GM18507 (cell line): ENCODE measurements at places on chromosomes 3 and 15.

DNA sequence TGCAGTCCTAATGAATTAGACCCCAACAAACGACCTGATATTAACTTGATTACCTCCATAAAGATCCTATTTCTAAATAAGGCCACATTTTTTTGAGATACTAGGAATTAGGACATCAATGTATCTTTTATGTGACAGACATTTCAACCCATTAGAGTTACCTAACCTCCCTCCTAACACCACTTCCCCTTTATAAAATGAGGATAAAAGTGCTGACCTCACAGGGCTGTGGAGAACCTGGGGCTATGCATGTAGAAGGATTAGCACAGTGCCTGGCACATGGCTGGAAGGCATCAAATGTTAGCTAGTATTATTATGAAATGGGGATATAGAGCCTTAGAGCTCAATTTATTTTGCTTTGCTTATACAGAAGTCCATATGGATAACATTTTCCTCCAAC is 53.5 kb upstream of the LRRN1 start:
- no peak for DNase-seq

DNA sequence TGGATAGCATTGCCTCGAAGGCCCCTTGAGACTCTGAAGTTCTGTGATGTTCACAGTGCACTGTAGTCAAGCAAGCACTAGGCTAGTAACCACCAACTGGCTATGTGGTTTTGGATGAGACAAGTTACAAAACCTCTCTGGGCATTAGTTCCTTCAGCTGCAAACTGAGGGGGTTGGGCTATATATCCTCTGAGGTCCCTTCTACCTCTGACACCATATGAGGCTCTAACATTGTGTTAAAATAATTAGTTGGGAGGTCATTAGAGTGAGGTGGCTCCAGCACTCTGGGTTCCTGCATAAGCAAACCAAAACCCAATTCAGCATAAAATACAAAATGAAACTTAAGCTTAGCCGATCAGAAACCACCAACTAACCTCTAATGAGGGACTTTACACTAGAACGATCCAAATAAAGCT is 209.5 kb upstream of the LRRN1 start:
- DNase-seq, result no peak

DNA sequence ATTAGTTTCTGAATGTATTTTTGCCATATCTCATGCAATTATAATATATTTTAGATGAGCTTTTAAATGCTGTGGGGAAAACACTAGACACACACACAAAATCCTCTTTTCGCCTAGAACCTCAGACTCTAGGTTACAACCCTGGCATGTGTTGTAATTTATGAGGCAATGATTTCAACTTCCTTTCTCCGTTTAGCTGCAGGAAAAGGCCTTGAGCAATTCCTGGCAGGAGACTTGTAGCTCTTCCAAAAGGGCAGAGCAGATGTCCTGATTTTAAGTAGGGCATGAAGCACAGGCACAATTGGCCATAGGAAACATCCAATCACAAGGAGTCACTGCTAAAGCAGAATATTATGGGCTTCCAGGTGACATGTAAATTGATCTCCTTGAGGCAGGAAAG is 82.0 kb downstream of the GPR156 start:
- DNase-seq, result no peak

- no peak for DNase-seq
Observed at GRCh38 chr3:28125342-28125741, 116.1 kb upstream of the CMC1 start.

DNA sequence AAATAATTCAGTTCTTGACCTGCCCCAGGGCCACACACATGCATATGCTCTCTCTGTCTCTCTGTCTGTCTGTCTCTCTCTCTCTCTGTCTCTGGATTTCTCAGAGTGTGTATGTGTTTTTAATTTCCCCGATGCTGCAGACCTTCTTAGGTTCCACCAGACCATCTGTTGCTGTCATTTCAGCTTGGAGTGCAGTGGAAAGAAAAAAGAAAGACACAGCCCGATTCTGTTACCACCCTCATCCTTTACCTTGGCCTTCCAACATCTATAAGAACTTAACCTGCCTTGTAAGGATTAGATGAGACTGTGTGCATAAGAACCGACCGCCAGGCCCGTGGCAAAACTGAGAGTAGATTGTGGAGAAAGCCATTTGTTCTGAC is 9.7 kb upstream of the PGPEP1L start:
- no peak for DNase-seq

- no peak for DNase-seq
Observed at GRCh38 chr3:72266016-72266370, 481.0 kb upstream of the PROK2 start.

GRCh38 chr3:58117561-58118181 is 93.1 kb downstream of the DNASE1L3 start:
- DNase-seq, result no peak

- no peak for DNase-seq
Observed at GRCh38 chr3:24342275-24342674, 152.4 kb downstream of the THRB start.
